ENCODE measurements at places on chromosomes 7 and 10.

GRCh38 chr7:42570944-42571343, 333.9 kb upstream of the GLI3 start:
- no peak for DNase-seq

DNA sequence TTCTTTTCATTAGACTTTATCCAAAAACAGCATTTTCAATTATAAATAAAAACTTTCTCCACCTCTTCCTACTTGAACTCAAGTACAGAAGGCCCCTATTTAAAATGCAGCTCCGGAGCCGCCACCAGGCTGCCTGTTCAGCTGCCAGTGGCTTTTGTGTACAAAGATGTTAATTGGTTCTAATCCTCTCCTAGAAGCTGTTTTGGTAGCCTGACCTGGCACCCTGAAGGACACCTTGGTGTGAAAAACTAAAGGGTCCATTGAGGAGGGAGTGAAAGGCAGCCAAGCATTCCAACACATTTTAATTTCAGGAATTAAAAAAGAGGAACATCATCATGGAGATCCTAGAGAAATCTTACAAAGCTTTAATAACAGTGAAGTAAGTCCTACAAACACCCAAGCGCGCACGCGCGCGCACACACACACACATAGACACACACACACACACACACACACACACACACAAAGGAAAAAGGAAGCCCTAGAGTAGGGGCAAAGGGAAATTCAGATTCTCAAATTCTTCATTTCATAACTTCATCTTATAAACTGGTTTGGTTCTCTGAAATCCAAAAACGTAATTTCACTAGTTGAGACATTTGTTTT, 41.4 kb downstream of the VAX1 start:
- no peak for DNase-seq

DNA sequence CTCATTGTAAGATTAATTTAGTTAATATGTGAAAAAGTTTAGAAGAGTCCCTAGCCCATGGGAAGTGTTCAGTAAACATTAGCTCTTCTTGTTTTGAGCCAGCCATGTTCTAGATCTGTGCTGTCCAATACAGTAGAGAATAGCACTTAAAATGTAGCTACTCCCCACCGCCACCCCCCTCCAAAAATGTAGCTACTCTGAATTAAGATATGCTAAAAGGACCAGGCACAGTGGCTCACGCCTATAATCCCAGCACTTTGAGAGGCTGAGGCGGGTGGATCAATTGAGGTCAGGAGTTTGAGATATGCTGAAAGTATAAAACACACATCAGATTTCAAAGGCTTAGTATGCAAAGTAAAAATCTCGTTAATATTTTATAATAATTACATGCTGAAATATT, 47.3 kb upstream of the MXI1 start:
- no peak for DNase-seq

- no peak for DNase-seq
These were observed 12.1 kb upstream of the MAGI2 start for GRCh38 chr7:79465551-79465950.

DNA sequence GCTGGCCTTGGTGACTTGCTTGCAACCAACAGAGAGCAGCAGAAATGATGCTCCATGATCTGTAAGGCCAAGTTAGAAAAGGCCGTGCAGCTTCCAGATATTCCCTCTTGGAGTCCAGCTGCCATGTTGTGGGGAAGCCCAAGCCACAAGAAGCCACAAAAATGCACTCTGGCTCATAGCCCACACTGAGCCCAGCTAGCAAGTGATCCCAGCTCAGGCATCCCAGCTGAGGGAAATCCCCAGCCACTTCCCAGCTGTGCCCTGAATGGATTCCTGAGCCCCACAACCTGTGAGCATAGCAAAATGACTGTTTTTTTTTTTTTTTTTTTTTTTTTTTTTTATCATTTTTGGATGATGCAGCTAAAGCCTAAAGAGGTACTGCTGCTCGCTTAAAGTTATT, 11.1 kb upstream of the SDK1 start:
- no peak for DNase-seq

GRCh38 chr7:47371733-47372368, 210.1 kb downstream of the TNS3 start:
- DNase-seq: peak; percentile 59

DNA sequence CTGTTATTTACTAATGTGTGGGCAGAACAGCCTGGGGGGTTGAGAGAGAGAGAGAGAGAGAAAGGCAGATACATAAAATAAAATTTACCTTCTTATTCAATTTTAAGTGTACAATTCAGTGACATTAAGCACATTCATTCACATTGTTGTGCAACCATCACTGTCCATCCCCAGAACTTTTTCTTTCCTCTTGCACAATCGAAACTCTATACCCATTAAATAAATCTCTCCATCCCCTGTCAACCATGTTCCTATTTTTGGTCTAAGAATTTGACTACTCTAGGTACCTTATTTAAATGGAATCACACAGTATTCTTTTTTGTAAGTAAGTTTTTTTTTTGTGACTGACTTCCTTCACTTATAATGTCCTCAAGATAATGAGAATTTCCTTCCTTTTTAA, 181.6 kb downstream of the SND1 start:
- no peak for DNase-seq

DNA sequence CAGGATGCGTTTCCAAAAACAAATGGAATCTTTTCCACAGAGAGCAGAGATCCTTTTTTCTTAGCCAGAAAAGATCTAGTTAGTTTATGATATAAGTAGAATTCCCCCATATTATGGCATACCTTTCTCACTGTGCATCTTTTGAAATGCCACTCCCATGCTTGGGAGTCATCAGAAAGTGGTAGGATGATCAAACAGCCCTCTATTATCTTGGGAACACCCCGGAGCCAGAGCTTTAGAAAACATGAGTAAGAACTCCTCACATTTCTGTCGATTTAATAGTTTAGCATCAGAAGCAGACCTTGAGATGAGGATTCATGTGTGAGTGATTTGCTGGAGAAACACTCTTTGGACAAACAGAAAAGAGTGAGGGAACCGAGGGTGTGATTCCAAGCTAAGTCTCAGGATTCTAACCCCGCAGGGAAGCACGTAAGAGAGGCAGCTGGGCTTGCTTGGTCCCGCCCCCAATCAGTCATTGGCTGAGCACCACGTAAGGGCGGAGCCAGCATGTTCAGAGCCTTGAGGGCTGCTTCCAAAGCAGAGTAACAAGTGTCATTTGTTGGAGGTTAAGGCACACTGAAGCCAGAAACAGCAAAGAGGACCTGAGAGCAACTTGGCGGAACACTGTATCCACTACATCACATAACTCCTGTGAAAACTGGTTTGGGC, 43.7 kb upstream of the NXPH1 start:
- DNase-seq: no peak

- DNase-seq: no peak
These were observed 612.8 kb upstream of the MGMT start for GRCh38 chr10:128854204-128854603.

DNA sequence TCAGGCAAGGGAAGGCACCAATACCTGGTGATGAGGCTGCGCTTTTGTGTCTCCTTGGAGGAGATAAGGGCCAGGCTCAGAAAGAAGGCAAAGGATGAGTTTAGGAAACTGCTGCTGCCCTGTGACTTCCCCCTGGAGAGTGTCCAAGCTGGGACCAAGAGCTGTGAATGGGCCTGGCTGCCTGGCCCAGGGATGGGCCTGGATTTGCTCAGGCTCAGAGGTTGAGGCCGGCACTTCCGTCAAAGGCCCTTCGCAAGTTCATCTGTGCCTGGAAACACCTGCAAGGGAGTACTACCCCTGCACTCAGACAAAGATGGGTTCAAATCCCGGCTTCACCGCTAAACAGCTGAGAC, 50.5 kb upstream of the NANOS1 start:
- no peak for DNase-seq

GRCh38 chr10:22103701-22104470, 100.4 kb upstream of the DNAJC1 start:
- no peak for DNase-seq

DNA sequence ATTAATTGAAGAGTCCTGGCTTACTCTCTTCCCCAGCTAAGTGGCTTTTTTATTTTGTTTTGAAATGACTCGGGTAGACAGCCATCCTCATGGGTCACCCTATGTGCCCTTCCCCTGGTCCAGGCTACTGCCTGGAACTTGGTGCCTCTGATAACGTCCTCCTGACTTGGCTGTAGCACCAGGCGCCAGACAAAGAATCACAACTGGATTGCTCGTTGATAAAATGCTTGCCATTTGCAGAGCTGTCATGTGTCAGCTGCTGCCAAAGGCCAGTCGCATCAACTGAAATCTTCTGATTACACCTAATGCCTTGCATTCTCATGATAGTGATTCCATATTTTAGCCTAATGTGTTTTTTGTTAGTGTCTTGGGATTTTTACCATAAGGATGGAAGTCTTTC, 27.4 kb upstream of the ABLIM1 start:
- no peak for DNase-seq

DNA sequence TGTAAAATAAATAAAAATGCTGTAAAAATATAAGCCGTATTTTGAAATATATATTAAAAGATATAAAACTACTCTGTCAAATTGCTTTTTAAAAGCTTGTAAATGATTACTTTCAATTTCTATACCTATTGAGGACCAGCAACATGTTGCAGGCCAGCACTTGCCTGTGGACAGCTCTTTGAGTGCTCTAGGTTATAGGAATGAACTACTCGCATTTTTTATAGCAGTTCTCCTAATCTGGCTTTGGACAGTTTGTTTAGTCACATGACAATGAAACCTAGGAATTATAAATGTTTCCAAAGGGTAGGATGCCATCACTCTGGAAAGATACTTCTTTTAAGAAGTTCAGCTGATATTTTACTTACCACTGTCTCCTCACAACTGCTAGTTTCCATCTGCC, 117.7 kb upstream of the PTPRZ1 start:
- no peak for DNase-seq

DNA sequence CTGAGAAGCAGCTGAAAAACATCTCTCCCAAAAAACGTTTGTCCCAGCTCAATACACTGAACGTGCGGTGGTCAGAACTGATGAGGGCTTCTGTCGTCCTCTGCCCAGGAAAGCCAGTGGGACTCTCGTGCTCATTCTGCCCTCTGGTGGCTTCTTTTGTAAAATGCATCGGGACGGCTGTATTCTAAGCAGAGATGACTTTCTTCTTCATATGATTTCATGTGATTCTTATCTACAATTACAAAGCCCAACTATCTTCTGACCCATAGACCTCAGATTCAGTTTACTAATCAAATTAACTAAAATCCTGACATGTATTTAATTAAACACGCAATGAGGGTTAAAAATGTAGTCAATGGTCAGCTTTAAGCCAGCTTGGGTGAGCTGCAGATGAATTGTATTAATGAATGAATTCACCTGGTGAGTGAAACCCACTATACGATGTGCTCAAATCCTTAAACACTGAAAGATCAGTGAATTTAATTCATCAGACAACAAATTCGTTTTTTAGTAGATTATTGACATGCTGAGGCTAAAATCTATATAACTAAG, 117.6 kb upstream of the FAM204A start:
- peak; percentile 23 for DNase-seq

DNA sequence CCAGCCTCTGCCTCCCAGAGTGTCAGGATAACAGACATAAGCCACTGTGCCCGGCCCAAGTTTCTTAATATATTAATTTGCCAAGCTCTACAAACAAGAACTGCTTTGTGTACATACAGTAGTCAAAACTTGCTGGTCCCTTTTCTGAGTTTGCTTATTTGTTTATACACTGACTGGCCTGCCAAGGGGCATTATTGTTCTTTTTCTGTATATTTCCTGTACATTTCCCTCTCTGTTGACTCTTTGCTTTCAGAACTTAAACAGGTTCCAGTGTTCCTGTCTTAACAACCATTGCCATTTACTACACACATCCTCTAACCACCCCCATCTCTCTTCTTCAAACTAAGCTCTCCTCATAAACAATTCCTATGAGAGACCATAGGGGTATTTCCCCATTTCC, 61.5 kb upstream of the RPA3 start:
- DNase-seq: no peak

DNA sequence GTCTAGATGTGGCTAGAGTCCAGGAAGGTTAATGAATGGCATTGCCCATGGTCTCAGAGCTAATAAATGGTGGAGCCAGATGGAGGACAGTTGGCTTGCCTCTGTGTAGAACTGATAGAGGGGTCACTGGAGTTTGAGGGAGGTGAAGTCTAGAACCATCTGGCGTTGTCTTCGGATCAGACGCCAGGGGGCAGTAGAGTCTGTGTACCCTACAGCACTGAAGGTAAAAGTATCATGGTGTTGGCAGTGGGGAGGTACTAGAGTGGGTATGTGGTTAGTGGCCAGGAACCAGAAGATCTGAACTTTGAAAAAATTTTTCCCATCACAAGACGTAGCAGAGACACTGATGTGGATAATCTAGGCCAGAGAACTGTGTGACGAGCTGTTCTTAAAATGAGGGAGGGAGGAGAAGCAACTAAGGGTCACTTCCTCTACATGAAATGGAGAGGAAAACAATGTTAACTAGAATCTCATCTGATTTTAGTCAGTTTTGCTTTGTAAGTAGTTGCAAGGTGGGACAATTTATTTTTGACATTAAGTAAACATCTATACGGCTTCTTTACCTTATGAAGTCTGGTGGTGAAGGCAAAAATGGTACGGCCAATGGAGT, 227.9 kb upstream of the PRSS58 start:
- DNase-seq: no peak

DNA sequence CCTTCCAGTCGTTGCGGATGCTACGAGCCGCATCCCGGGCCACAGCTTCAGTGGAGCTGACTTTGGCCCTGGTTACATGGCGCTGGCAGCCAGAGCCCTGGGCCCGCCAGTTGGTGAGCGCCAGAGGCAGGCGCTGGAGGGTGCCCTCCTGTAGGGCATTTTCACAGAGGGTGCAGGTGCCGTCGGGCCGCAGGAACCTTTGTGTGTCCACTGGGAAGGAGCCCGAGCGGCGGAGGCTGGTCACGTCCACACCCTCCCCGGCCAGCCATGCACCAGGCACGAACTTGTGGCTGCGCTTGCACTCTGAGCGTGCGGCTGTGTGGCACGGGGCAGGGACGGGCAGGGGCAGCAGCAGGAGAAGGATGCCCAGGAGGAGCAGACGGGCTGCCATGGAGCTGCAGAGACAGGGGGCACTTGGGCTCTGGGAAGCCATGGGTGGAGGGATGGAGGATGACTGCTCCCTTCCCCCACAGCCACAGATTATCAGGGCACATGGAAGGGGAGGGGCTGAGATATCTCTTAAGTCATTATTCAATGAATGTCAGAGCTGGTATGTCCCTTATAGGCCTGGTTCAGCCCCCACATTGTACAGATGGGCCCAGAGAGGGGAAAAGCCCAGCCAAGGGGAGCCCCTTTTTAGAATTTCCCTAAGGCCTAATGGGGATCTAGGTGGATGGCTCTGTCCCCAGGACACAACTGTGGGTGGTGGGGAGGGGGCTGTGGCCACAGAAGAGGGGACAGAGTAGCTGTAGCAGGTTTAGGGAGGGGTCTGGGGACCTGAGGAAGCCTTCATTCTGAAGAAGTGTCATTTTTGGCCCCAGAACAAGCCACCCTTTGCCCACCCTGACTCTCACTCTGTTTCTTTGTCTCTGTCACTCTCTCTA, 1.8 kb downstream of the PRF1 start:
- DNase-seq: no peak

GRCh38 chr7:93172683-93173082, 24.5 kb upstream of the SAMD9L start:
- no peak for DNase-seq

- DNase-seq: no peak
These were observed 35.2 kb upstream of the ITGA8 start for GRCh38 chr10:15754937-15755336.

GRCh38 chr7:46835556-46835955, 746.4 kb downstream of the TNS3 start:
- no peak for DNase-seq

GRCh38 chr10:80542652-80543318, 5.1 kb downstream of the SH2D4B start:
- no peak for DNase-seq

Measured in SHP77 treated with DMSO at 0.1 percent for 48 hours (cell line).